ENCODE measurements at places on chromosomes 3 and 15.

DNA sequence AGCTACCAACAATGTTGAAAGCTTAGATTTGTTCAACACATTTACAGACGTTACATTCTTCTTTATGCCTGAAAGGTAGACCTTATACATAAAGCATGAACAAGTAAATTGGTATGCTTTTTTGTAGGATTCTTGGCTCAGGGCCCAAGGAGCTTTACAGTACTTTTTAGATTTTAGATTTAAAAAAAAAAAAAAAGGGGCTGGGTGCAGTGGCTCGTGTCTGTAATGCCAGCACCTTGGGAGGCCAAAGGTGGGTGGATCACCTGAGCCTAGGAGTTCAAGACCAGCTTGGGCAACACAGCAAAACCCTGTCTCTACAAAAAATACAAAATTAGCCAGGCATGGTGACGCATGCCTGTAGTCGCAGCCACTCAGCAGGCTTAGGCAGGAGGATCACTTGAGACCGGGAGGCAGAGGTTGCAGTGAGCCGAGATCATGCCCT, 39.7 kb downstream of the MEF2A start:
- no peak for DNase-seq

- no peak for DNase-seq
Measured at GRCh38 chr3:110680450-110680849, 391.2 kb upstream of the NECTIN3 start.

- no peak for DNase-seq
Measured at GRCh38 chr3:195257454-195258448, 13.2 kb downstream of the XXYLT1 start.

DNA sequence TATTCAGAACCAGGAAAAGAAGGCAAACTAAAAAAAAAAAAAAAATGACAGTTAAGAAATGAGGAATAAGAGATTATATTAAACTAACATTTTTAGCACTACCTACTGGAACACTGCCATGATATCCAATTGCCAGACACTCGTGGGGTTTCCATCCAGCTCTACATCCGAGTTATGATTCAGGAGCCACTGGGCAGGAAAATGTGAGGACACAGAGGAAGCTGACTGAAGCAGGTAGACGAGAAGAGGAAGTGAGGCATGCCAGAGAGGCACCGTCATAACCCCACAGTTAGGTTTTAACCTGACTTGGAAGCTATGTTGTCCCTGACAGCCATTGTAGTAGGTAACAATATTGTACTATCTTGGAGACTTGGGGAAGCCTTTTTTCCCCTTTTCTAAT, 495.0 kb downstream of the NLGN1 start:
- no peak for DNase-seq

DNA sequence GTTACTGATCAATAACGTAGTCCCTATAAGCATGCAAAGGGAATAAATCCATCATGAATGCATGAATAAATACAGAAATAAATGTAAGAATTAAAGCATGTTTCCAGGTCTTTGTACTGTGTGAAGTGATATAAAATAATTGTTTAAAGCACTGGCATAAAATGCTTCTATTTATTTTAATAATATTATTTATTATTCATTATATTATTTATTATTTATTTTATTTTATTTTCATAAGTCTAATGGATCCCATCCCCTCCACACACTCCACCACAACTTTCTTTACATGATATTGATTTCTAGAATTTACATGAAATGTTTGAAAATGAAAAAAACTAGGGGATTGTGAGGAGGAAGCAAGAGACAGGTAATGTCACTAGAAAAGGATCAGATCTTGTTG, 73.5 kb downstream of the MCF2L2 start:
- DNase-seq, result no peak

DNA sequence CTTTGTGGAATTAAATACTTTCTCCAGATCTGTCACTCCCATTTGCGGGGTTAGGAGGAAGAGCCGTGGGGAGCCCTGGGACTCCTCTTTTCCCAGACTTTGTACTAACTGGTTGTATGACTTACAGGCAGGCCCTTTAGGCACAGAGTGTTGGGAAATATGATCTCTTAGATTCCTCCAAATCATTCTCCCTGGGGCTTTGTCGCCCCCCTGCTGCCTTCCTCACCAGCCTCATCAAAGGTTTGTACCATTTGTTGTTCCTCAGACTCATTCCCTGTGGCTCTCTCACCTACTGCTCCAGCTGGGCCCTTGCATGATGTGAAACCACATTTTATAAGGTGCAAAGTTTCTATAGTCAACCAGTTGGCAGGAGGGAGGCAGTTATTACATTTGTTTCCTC, 56.4 kb downstream of the CRYGS start:
- peak; percentile 69 for DNase-seq

DNA sequence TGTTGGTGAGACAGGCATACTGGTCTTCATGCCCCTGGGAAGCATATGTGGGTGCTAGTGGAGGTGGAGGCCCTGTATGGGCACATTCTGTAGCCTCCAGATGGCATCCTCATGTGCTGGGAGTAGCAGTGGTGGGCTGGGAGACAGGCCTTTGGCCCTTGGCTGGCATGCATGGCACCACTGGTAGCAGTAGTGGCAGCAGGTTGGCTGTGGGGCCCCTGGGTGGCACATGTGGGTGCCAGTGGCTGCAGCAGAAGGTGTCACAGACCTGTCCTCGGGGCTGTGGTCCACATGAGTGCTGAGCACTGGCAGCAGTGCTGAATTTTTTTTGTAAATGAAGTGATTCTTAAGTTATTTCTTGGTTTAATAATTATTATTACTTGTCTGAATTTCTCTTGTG, 71.2 kb downstream of the TNFAIP8L3 start:
- DNase-seq, result no peak

DNA sequence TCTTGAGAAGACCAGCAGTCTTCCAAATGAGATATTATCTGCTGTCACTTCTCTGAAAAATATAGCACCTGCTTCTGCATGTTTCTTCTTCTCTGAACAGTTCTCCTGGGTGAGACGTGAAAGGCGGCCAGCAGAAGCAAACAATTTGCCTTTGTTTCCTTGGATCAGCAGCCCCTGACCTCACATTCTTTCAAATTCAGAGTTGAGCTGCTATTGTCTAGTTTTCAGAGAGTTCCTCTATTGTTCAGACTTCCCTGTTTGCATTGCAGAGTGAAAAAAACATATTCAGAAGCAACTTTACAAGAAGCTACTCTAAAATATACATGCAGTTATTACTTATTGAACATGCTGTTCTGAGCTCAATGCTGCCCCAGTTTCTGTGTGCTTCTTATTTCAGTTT, 653.6 kb downstream of the NAALADL2 start:
- no peak for DNase-seq

DNA sequence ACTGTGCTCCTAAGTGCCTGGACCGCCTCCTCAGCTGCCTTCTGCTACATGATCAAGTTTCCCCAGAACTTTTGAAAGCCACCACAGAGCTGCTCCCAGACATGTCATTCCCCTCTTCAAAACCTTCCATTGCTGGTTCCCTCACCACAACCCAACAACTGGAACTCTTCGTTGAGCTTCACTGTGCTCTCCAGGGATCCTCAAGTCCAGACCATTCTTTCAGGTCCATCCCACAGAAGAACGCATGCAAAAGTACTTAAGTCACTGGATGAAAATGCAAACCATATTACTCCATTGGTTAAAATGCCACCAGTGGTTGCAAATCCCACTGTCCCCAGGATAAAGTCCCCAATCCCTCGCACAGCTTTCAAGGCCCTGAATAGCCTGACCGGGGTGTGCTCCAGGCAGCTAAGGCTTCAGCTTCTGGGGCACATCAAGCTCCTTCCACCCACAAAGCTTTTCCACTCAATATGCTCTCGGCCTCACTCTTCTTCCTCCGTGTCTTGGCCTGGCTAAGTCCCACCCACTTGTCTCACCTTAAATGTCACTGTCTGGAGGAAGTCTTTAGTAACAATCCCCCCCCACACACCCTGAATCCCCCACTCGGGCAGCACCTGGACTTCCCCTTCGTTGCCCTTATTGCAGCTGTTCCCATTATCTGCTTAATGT, 84.8 kb downstream of the XXYLT1 start:
- no peak for DNase-seq

DNA sequence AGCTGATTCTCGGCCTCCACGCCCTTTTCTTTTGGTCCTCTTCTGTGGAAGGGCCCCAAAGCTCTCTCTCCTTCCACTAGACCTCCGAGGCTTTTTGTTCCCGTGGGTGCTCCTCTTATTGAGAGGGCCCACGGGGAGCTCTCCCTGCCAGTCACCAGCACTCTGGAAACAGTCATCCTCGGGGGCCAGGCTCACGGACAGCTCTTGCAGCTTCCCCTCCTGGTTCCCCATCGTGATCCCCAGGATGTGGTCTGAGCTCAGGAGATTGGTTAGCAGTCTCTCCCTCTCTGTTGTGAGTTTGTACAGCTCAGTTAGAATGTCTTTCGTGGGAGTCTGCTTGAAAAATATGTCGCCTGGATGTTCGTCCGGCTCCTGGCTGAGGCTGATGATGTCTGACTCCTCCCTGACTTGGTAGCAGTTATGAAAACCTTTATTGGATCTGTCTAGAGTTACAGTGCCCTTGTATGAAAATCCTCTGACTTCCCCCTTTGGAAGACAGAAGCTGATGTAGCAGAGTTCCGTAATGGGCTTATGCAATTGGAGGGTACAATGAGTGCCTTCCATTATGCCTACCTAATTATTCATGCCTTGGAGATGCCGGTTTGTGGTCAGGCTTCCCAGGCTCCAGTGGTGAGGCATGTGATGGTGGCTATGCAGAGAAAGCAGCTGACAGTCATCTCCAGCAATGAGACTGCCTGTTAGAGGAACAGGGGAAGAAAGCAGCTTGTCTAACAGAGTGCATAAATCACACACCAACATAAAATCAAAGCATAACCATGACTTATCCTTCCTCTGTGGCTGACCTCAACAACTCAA, 40.0 kb downstream of the FMN1 start:
- DNase-seq, result no peak

DNA sequence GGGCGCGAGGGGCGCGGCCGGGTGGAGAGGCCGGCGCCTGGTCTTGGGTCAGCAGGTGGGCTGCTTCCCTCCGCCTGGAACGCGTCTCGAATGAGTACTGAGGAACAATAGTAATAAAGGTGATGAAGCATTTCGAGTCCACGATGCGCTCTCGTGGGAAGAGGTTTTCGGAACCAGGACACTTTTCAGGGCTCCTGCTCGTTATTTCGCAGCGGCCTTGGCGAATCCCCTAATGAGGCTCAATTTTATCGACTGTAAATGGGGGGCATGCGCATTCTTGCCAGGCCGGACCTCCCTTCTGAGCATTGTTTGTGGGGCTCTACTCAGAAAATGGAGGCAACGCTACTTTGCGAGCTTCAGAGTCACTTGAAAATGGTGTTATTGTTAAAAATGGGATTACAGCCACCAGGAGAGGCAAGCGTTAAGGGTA, 1.2 kb downstream of the NR2C2 start:
- no peak for DNase-seq

GRCh38 chr15:89129123-89129815, 41.0 kb downstream of the ABHD2 start:
- DNase-seq, result no peak

- no peak for DNase-seq
Measured at GRCh38 chr3:42314411-42314810, 48.4 kb upstream of the CCK start.

DNA sequence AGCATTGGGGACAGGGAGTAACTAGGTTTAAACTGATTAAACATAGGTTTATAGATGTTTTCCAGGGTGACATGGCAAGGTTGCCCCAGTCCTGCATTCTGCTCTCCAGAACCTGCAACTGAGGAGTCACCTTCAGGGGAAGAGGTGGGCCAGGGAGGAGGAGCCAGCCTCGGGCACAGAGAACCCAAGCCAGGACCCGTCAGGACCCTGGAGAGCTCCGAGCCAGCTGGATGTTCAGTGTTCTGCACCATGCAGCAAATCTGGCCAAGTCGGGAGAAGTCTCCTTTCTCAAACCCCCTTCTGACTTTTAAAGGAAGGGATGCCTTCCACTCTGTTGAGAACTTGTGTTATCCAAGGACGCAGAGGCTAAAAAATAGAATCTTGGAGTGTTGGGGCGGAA, 62.1 kb upstream of the SLC6A11 start:
- DNase-seq, result no peak

- no peak for DNase-seq
Measured at GRCh38 chr15:96889734-96890480, 559.4 kb downstream of the NR2F2 start.

DNA sequence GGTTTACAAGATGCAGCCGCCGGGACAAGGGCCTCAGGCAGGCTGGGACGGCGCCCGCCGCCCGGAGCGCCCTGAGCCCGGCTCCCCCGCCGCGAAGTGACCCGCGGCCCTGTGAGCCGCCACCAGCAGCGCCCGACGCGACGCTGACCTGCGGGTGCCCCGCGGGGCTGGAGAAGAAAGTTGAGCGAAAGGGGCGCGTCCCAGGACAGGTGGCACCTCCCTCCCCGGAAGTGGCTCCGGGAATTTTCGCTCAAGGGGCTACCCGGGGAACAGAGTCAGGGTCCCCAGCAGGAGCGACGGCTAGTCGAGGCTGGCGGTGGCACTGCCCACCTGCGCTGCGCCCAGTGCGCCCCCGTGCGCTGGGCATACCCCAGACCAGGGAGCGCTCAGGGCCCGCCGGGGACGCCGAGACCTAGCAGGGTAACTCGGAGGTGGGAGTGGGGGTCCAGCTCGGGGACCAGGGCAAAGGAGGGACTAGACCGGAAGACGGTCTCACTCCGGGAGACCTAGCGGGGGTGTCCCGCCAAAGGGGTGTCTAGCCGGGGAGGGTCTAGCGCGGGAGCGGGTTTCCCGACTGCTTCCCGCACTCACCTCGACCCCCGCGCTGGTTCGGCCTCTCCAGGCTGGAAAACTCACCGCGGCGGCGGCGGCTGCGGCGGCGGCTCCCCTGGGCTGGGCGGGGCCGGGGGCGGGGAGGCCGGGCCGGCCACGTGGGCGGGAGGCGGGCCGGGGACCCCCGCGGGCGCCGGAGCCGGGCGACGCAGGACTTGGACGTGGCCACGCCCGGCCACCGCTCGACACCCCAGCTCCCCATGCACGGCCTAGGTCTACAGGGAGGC, 18.4 kb downstream of the SPATA12 start:
- no peak for DNase-seq

DNA sequence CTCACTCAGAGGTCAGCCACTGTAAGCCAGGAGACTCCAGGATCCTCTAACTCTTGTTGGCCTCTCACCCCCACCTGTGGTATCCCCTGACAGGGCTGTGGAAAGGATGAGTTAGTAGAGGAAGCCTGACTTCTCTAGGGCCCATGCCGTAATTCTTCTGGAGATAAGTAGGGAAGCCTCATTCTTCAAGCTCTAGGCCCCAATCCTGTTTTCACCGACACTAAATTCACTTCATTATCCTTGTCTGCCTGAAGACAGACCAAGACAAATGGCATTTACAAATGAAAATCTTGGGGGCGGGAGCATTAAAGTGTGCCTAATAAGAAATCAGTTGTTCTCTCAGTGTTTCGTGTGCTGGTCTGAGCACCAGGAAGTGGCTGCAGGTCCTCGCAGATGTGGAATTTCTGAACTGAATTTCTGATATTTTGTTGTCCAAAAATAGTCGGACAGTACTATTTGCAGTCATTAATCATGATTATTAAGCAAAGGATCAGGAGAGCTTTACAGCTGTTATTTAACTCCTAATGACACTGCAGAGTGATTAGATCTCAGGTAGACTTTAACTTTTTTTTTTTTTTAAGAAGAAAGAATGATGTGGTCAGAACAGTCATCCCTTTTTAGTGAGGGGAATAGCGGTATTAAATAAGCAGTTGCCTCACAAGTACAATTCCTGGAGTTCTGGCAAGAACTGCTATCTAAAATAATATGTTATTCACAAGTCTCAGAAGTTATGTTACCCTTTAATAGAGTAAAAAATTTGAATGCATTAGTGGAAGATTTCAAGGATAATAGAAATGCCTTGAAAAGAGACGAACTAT, 58.4 kb downstream of the RBMS3 start:
- DNase-seq, result no peak

All from NCI-H524 (cell line).